NCI-H446 treated with DMSO at 0.1 percent for 48 hours (cell line): ENCODE measurements at places on chromosomes 16 and 17.

DNA sequence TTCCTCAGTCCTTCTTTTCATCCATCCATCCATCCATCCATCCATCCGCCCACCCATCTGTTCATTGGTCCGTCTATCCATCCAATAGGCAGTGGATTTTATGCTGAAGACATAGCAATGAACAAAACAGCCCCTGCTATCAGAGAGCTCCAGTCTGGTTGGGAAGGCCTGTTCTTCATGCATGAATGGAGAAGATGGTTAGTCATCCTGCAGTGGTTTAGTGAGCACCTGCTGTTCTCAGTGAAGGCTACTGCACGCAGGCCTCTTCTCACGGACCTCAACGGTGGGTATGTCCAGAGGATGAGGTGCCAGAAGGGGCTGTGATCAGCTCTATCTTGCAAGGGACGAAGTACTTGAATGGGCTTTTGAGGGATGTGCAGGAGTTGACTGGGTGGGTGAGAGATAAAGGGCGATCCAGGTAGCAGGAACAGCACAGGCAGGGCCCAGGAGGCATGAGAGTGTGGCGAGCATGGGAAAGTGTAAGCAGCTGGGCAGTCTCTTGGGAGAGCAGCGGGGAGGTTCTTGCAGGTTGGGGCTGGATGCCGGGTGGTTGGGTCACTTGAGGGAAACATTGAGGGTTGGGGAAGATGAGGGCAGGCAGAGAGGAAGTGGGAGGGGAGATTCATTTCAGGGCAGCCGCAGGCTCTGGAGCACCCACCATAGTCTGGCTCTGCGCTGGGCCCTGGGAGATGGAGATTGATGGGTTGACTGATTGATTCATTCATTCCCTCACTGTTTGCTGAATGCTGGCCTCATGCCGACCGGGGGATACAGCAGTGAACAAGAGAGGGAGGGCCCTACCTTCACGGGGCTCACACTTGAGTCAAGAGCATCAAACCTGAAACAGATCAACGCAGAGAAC lies 115.0 kb upstream of the CIBAR2 start:
- DNase-seq = peak; percentile 56

- DNase-seq = no peak
Observed at GRCh38 chr17:50152736-50153135, 2.3 kb upstream of the PPP1R9B start.

GRCh38 chr17:75240394-75241142 lies 20.8 kb downstream of the GGA3 start:
- no peak for DNase-seq

DNA sequence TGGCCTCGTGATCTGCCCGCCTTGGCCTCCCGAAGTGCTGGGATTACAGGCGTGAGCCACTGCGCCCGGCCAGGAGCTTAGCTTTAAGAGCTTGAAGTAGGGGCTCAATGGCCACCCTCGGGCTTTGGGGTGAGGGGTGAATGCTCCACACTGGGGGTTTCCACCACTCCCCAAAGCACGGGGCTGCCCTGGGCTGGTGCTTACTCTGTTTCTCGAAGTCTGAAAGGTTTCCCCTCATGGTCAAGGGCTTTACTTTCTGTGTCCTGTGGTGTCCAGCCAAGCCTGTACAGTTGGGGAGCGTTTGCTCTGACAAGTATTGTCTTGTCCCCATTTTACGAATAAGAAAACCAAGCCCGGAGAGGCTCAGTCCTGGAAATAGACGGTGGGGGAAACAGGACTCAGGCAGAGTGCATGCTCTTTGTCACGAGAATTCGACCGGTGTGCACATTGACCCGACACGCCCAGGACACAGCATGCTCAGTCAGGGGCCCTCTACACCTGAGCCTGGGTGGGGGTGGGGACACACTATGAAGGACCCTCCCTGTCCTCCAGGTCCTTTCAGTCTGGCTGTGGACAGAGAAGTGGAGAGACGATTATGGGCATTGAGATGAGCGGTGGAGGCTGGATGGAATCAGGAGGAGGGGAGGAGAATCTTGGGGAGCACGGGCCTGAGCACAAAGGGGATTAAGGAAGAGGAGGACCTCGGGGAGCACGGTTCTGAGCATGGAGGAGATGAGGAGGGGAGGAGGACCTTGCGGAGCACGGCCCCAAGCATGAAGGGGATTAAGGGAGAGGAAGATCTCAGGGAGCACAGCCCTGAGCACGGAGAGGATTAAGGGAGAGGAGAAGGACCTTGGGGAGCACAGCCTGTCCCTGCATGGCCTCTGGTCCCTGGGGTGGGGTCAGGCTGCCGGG lies 7.5 kb downstream of the CD7 start:
- DNase-seq = no peak

DNA sequence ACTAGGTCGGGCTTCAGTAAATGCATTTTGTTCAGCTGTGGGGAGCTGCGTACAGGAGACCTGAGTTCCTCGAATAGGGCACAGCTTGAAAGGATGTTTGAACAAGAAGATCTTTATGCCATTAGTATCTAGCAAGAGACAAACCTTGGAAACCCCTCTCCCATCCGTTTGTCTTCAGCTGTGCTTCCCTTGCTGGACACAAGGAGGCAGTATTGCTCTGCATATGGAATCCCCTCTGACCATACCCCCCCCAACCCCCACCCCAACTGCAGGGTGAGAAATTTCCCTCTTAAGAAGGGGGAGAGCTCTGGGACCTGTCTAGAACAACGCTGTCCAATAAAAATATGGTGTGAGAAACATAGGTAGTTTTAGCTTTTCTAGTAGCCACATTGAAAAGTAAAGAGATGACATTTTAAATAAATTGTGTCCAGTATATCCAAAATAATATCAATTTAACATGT lies 1.6 kb downstream of the MRM1 start:
- peak; percentile 43 for DNase-seq

DNA sequence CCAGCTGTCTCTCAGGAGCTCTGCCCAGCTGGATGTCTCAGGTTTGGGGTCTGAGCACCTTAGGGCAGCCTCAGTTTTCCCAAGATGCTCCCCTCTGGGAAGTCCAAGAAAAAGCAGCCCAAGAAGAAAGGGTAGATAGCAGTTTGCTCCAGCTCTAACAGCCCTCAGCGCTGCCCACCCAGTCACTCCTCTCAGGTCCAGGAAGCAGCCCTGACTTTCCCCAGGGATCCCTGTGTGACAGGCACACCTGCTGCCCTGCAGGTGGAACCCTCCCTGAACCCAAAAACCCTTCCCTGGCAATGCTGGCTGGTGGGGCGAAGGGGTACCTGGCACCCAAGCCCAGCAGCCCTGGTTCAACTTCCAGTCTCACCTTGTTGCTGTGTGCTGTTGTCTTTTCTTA lies 48.1 kb downstream of the BEAN1 start:
- no peak for DNase-seq

DNA sequence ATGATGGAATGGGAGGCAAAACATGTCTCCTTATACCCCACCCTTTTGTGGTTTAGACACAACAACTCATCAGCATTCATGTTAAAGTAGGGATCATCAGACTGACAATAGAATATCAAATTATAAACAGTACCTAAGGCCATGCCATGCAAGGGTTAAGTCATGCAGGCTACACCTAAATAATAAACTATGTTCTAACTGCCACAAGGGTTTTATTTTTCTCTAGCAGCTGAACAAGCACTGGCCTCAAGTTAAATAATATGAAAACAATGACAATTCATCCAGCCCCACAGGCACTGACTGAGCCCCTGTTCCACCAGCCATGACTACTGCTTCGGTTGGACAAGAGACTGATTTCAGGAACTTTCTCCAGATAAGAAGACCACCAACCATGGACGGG lies 164.5 kb upstream of the PIRT start:
- no peak for DNase-seq

- DNase-seq = peak; percentile 69
Observed at GRCh38 chr16:2498531-2499253, 15.1 kb upstream of the ATP6V0C start.
